ENCODE measurements at places on chromosomes 3 and 15. TPM values are rescaled to one million over a fixed set of nuclear protein-coding genes. Genes with fewer than 3 reads are reported as not detected.

Gene TIMP4
- 0.14 TPM for total RNA-seq

Gene P3H2
- total RNA-seq: 42.3 TPM

Gene RFC4
- total RNA-seq: 68.2 TPM

Gene PAQR5
- total RNA-seq: 0.07 TPM

Gene SCG5
- total RNA-seq: 46.3 TPM

Gene FBXO22
- 52.7 TPM for total RNA-seq

Gene PDE8A
- 12.1 TPM for total RNA-seq

Gene DPPA2
- not detected for total RNA-seq

Data from foreskin keratinocyte (primary cell).